GM19239 (cell line): ENCODE measurements at places on chromosomes 6 and 20.

GRCh38 chr6:150355932-150356331 lies 12.9 kb upstream of the IYD start:
- DNase-seq, result no peak

- no peak for DNase-seq
Observed at GRCh38 chr6:42359021-42359420, 92.7 kb downstream of the TRERF1 start.

GRCh38 chr20:51460163-51460562 lies 82.4 kb downstream of the NFATC2 start:
- no peak for DNase-seq

DNA sequence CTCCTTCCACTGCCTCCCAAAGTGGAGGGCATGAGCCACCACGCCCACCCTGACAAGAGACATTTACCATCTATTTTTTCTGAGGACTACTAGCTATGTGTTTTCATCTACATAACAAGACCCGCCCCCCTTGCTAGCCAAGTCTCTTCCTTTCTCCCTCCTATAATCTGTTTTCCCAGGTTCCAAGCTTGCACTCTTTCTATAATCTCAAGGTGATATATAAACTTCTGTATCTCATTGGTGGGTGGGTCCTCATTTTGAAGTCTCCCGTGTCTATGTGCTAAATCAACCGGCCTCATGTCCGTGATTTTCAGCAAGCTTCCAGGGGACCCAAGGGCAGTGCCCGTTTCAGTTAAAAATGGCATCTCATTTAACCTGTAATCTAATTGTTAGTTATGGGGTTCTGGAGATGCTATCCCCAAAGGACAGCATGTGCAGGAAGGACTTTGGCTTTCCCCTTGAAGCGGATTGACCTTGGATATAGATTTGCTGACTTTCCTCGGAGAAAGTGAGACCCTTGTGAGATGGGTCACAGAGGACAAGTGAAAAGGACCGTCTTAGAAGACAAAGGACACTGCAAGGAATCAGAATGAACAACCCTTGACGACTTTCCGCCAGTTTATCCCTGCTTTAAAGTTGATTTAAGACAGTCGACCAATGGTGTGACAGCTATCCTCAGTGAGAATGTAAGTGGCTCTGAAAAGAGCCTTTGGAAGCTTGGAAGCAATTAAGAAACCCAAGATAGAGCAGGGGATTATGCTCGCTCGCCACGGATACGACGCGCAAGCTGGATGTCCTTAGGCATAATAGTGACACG lies 22.4 kb downstream of the OR2B2 start:
- no peak for DNase-seq

GRCh38 chr20:25139029-25139705 lies 56.3 kb upstream of the ENTPD6 start:
- no peak for DNase-seq
